ENCODE measurements at places on chromosomes 5 and 9. TPM values are rescaled to one million over a fixed set of nuclear protein-coding genes. Genes with fewer than 3 reads are reported as not detected.
A peak's percentile ranks its signal among the peaks of the same experiment; 100 is the strongest.

GPR21 gene
- 13.3 TPM for total RNA-seq

DNA sequence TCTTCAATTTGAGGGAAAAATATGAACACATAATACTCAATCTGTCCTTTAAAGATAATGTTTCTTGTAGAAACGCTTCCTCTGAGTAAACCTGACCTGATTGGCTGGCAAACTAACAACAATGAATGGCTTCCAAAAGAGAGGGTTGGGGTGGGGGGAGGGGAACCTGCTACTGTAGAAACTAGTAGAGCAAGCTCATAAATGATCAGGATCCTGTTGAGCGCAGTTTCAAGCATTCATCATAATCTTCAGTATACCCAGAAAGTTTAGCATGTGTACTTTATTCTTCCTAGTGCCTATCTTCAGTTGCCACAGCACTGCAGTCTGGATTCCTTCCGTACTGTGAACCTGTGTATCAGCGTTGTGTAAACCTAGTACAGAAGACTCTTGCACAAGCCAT, 63.0 kb upstream of the FCHO2 start:
- no peak for DNase-seq

DNA sequence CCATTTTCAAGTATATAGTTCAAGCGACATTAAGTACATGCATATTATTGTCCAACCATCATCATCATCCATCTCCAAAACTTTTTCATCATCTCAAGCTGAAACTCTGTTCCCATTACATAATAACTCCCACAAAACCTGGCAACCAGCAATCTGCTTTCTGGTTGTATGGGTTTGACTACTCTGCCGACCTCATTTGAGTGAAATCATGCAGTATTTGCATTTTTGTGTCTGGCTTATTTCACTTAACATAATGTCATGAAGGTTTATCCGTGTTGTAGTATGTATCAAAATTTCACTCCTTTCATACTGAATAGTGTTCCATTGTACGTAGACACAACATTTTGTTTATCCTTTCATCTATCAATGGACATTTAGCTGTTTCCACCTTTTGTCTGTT, 74.8 kb downstream of the SGCD start:
- no peak for DNase-seq

DNA sequence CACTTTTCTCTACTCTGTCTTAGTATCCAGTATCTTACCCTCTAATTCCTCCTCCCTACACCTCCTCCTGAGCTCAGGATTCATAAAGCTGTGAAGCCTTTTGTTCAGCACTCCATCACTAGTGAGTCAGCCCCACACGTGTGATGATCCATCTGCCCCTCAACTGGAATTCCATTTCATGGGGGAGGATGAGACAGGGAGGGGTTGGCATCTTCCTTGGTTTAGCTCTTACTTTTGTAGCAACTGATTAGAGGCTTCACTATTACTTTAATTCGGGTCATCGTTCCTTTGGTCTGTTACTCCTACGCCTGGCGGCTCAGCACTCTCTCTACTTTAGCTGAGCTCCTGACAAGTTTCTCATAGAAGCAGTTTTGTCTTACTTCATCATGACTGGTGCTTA, 11.8 kb downstream of the BTNL8 start:
- DNase-seq = no peak

DNA sequence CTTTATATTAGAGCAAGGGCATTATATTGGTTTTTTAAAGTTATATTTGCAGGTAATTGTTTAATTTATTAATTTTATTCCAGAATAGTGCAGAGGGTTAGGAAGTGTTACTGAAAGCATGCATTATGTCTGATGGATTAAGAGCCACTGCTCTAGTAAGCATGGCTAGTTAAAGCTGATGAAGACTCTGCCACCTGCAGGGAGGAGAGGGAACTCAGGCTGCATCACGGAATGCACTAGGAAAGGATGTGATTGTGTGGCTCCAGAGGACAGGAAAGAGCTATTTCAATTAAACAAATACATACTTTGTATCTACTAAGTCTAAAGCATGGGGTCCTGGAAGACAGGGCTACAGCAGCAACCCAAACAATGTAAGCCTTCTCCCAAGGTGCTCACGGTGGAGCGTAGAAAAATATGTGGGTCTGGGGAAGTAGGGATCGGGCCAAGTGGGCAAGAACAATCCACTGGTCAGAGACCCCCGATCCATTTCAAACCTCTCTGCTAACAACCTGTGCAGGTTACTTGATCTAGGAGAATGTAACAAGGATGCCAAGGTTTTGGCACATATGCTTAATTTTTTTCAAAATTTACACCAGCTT, 15.3 kb upstream of the GRXCR2 start:
- no peak for DNase-seq

GRCh38 chr5:4230786-4231641, 635.4 kb downstream of the IRX1 start:
- peak; percentile 22 for DNase-seq

All from occipital lobe (tissue), 3 donors.